ENCODE measurements at places on chromosomes 6 and 20.

DNA sequence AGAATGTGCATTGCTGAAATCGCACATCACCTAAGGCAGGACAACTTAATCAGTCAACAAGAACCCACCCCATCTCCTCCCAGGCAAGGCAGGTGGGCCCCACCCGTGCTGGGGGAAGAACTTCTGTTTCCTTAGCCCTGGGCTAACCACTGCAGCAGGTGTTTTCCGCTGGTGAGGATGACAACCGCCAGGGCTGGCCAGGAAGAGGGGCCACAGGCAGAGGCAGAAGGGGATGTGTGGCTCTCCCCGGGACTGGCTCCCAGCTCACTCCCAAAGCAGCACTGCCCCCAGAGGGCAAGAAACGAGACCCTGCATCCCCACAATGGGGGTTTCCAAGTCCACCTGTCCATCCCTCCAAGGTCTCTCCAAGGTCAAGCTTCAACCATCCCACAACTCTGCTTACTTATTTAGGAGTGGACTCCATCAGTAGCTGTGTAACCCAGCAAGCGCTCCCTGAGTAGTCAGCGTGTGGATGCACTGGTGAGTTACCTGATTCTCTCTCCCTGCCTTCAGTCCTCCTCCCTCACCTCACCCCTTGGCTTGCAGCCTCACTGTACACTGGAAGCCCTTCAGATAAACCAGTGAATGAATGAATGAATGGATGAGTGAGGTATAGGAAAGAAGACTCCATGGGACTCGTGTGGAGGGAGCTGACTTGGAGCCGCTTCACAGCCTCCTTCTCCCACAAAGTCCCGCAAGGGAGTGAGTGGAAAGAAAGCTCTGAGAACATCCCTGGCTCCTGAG, 168.2 kb upstream of the CST7 start:
- no peak for DNase-seq

GRCh38 chr20:51732096-51732791, 35.9 kb downstream of the ATP9A start:
- no peak for DNase-seq

DNA sequence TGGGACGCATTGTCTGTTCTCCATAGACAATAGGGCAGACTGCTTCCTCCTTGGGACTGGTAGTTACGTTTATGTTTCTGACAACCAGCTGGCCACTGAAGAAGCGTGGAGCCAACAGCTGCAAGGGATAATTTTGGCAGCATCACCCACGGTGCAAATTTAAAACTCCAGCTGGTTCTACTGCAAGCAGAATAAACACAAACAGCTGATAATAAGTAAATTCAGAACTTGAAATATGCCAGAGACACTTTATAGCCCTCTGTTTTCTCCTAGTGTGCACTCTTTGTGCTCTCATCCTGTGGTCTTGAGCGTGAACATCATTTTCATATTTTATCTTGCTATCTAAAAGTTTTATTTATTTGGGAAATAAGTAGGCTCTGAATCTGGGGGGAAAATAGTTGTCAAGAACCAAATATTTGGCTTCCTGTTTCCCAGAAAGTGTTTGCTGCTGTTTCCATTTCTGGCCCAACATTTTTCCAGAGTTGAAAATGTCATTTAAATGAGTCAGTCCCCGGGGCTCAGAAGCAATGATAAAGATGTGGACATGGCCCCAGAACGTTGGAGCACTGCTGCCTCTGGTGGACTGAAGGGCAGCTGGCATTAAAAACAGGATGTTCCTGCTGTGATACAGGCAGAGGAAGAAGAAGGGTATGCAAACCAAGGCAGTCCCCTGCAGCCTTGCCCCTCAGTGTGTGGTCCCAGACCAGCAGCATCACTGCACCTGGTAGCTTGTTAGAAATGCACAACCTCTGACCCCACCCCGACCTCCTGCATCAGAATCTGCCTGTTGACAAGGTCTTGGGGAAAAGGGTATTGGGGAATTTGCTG, 12.5 kb upstream of the THBD start:
- no peak for DNase-seq

DNA sequence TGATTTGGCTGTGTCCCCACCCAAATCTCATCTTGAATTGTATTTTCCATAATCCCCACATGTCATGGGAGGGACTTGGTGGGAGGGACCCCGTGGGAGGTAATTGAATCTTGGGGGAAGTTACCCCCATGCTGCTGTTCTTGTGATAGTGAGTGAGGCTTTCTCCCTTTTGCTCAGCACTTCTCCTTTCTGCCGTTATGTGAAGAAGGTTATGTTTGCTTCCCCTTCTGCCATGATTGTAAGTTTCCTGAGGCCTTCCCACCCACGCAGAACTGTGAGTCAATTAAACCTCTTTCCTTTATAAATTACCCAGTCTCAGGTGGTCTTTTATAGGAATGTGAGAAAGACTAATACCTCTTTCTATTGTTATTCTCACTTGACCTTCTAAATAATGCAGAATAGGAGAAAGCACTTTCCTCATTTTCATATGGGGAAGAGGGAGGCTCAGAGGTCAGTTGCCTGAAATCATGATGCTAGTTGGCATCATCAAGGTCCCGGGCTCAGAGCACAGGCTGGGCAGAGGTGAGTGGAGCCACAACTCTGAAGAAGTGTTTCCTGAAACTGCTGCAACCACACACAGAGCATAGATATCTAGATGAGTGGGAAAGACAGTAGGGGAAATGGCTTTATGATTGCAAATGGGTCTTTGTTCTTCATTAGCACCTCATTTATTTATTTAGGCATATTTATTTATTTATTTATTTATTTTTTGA, 191.0 kb downstream of the QKI start:
- DNase-seq, result no peak

- no peak for DNase-seq
Measured at GRCh38 chr6:14874975-14875480, 370.8 kb upstream of the JARID2 start.

- DNase-seq, result no peak
Measured at GRCh38 chr6:13404892-13405254, 76.5 kb upstream of the TBC1D7 start.

DNA sequence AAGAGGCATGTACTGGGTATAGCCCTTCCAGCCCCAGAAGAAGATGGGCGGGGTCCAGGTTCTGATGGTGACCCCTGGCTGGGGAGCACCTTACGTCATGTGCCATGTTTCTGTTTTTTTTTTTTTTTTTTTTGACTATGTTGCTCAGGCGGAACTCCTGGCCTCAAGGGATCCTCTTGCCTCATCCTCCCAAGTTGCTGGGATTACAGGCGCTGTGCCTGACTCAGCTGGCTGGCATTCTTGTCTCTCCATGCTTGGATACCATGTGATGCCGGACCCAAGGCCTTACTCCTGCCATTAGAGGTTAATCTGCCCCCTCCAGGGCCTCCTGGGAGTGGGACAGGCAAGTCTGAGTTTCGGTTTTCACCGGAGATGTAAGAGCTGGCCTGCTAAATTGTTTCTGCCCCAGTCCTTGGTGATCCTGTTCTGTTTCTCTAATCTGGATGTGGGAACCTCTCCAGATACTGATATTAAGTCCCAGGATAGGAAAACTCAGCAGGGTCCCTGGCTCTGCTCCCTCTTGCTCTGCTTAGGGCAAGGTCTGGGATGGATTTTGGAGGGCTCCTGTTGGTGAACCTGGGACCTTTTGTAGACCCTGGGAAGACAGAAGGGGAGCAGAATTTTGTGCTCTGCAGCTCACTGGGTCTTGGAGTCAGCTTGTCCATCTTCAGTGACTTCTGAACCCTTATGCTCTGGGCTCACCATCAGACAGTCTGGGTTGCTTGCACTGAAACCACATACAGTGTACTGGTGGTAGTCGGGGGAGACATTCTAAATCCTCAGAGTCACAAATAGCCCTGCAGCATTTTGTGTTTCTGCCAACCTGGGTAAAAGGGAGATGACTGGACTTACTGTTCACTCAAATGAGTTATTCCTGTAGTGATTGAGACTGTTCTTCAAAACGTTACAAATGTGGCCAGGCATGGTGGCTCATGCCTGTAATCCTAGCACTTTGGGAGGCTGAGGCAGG, 45.1 kb downstream of the PTK7 start:
- no peak for DNase-seq

DNA sequence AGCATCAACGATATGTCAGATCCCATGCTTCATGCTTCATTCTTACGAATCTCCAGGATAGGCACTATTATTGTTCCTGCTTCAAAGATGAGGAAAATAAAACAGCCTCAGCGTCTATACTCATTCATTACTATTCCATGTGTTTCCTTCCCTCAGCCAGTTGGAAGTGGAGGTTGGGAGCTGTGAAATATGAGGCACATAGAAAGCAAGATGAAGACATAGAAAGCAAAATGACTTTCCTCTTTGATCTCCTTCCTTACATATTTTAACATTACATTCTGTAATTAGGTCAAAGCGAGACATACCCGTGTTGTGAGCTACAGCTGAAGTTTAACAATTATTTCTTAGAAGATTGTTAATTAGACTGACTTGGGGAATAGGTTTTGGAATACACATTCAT, 125.4 kb downstream of the FYN start:
- DNase-seq, result no peak

- no peak for DNase-seq
Measured at GRCh38 chr20:43940518-43941225, 26.0 kb downstream of the TOX2 start.

DNA sequence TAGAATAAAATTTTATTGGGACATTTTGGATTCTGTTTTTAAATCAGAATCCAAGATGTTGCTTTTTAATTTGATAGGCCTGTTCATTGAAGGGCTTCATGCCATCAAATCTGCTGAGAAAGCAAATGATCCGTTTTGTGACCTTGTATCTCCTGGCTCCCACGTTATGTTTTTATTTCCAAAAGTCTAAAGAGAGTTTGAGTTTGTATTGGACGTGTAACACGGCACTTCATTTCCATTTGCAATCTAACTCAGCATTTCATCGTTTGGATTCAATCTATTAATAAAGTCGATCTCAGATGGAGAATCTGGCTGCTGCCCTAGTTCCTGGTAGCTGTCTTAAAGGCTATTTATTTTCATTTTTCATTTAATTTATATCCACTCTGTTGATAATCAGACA, 17.0 kb downstream of the KIF25 start:
- no peak for DNase-seq

DNA sequence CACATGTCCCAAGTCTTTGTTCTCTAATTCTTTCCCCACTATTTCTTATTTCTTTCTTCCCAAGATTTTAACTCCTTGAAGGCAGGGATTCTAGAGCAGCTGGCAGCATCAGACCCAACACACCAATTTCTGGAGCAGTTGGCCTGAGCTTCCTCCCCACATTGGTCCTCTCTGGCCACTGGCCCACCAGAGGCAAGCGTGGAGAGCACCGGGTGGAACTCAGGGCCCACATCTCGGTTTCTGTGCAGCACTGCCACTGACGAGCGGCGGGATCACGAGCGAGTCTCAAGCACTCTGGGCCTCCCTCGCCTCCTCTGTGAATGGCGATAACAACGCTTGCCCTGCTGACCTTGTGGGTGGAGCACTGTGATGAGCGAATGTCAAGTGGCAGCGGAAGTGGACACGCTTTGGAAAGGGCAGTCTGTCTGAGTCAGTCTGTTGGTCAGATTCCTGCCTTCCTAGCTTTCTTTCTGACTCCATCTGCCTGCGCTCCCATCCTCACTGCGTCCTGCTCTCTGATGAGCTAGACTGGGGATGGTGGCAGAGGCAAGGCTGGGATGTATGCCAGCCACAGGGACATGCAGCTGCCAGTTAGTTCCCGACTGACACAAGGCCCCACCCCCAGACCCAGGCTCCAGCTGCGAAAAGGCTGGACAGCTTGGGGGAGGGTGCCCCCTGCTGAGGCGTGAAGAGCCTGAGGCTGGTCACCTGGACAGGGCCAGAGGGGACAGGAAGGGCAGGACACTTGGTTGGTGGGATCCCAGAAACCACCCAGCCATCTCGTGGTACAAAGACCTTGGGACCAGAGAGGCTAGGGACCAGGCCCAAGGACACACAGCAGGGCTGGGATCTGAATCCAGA, 4.5 kb upstream of the SPDEF start:
- DNase-seq, result no peak

GRCh38 chr6:126944512-126944911, 174.0 kb upstream of the RSPO3 start:
- DNase-seq, result no peak

DNA sequence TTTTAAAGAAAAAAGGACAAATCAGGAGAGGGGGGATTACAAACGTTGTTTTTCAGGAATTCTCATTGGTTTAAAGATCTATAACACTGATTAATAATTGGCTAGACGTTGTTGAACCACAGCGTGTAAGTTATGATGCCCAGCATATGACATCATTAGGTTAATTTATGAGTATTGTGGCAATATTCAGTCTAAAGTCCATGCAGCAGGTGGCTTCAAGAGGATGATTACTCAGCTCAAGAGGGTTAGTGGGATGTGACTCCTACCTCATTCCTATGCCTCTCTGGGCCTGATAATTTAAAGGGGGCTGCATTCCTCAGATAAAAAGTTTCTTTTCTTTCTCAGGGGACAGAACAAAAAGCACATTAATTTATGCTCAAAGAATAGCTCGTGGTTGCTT, 1309.0 kb downstream of the EPHA7 start:
- no peak for DNase-seq

DNA sequence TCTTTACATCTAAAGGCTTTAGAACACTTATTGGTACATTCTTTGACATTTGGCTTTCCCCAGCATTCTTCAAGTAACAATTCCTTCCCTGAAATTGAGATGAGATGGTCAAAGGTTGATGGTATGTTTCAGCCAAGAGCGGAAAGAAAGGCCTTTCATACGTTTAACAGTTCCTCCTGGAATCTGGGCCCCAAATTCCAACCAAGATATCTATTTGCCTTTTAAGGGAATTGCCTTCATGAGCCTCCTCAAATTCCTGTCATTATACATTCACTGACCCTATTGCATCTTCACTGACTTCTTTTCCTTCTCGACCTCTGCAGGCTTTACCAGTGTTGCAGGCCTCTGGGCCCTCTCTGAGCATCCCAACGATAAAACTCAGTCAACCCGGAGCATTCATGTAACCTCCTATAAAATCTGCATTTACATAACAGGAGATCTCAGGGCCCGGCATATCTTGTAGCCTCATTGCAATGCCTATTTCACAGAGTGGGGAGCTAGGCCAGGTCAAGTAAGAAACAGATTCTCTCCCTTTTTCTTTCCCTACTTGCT, 18.3 kb upstream of the WFDC9 start:
- DNase-seq, result no peak

DNA sequence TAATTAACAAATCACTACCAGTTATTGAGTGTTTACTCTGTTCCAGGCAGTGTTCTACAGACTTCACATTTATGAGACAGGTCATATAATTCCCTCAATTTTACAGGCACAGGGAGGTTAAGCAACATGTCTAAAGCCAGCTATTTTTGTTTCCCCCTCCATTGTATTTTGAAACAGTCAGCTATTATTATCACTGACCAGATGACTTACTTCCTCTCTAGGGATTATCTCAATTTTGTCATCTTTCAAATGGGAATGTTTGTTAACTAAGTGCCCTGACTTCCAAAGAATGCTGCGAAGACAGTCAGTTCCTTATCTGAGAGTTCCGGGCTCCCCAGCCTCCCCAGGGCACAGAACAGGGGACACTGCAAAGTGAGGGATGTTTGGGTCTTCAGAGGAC, 5.6 kb upstream of the CNPY3 start:
- no peak for DNase-seq
